ENCODE measurements at places on chromosomes 3 and 15.

DNA sequence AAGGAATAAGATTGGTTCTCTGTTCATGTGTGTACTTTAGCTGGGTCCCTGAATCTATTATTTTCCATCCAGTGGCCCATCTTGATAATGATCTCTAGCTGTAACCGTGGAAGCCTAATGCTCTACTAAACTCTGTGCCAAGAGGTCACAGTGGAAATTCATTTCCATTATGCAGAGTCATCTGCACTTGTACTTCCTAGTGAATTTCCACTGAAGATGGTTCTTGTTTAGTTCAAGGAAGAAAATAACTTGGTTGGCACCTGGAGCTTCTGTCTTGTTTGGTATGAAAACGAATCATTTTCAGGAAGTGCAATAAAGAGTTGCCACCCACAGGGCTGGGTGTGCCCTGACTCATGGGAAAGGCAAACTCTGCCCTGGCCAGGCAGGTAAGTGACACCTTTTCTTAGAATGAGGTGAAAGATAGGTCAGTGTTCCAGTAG, 10.3 kb downstream of the LPP start:
- DNase-seq: no peak

GRCh38 chr3:40580494-40581091, 55.8 kb downstream of the ZNF621 start:
- peak; percentile 68 for DNase-seq

GRCh38 chr3:183211352-183211751, 41.7 kb upstream of the B3GNT5 start:
- DNase-seq: no peak

DNA sequence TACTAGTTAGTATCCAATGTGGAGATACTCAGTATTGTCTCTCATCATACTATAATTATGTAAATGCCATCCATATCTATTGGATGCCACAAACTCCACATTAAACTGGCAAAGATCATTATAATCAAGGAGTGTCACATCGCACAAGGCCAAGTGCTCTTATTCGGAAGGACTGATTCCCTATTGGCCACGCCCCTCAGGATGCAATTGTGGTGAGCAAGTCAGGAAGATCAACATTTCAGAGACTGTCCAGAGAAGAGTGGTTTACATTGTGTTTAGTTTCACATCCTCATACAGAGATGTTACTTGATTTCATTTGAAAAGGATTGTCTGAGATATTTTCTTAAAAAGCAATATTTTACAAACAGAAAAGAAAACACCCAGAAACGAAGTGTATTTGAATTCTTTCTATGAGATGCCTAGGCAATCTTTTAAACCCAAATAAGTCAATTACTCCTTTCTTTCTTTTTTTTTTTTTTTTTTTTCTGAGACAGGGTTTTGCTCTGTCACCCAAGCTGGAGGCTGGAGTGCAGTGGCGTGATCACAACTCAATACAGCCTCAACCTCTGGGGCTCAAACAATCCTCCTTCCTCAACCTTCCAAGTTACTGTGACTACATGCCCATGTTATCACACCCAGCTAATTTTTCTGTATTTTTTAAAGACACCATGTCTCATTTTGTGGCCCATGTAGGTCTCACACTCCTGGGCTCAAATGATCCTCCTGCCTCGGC, 369.1 kb downstream of the RBMS3 start:
- DNase-seq: peak; percentile 82

- no peak for DNase-seq
These were observed 149.4 kb downstream of the SHOX2 start for GRCh38 chr3:157956850-157957249.

DNA sequence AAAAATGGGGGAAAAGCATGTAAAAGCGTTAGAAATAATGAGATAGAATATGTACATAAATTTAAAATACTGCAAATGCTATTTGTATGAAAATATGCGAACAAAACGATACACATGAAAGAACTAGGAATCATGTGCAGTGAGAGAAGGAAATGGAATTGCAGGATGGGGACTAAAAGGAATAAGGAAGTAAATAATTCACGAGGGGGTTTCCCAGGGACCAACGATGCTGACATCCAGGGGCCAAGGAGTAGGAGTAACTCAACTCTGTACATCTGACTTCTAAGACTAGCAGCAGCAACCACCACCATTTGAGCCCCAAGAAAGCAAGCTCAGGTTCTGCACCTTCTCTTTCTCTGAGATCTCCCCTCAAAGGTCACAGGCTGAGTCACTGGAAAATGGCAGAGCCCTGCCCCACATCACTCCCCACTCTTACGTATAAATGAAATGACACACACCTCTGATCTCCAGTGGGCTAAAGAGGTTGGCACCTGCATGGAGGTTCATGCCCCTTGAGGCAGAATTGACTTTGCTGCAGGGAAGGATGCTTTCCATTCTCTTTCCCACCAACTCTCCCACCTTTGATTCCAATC, 100.0 kb upstream of the DLG1 start:
- no peak for DNase-seq

DNA sequence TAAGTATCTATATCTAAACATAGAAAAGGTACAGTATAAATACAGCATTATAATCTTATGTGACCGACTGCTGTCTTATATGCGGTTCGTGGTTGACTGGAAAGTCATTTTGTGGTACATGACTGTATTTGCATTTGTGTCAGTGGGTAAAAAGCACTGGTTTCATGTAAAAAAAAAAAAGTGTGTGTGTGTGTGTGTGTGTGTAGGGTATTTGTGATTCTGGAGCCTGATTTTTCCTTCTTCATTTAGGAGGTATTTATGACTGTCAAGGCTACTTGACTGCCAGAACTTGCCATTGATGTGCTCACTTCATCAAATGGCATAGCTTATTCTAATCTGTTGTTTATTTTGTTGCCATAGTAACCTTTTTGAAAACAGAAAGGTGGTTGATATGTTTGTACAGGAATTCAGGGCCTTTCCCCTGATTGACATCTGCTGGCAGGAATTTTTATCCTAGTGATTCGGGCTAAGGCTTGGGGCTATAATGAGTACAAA, 63.2 kb downstream of the AKAP13 start:
- DNase-seq: peak; percentile 23

- DNase-seq: no peak
These were observed 299.1 kb upstream of the ROPN1 start for GRCh38 chr3:124291008-124291407.

- DNase-seq: peak; percentile 30
These were observed 142.7 kb upstream of the SYNPR start for GRCh38 chr3:63135367-63135766.

GRCh38 chr3:19106307-19106706, 42.0 kb upstream of the KCNH8 start:
- no peak for DNase-seq

- DNase-seq: peak; percentile 98
These were observed 54.0 kb downstream of the DUT start for GRCh38 chr15:48385031-48385830.

- DNase-seq: no peak
These were observed 26.9 kb downstream of the CHDH start for GRCh38 chr3:53819163-53819868.

DNA sequence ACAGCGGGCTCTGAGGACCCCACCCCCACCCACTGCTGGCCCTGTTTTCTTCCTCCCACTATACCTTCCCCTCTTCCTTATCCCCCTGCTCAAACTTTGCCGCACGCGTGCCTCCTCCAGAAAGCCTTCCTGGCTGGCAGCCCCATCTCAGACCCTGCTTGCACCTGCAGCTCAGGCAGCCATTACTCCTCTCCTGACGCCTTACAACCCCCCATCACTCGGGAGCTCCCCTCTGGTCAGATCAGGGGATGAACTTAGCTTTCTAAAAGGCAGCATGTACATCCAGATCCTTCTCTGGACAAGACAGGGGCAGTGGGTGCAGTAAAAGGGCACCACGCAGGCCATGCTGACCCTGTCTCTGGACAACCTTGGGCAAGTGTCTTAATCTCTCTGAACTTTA, 94.5 kb downstream of the SEC22A start:
- DNase-seq: no peak

DNA sequence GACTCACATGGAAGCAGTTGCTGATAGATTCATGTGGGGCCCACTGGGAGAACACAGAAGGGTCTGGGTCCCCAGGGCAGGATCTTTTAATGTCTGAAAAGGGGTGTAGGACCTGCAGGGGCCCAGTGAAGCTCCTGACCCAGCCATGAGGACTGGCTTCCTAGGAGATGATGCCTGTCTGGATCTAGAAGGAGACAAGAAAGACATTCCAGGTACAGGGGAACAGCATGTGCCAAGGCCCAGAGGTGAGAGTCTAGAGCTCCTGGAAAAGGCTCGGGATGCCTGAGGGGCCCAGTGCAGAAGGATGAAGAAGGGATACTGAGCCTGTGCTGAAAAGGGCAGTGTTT, 4.7 kb upstream of the SEMA3F start:
- no peak for DNase-seq

- DNase-seq: no peak
These were observed 49.9 kb upstream of the ADCY5 start for GRCh38 chr3:123498761-123499160.

DNA sequence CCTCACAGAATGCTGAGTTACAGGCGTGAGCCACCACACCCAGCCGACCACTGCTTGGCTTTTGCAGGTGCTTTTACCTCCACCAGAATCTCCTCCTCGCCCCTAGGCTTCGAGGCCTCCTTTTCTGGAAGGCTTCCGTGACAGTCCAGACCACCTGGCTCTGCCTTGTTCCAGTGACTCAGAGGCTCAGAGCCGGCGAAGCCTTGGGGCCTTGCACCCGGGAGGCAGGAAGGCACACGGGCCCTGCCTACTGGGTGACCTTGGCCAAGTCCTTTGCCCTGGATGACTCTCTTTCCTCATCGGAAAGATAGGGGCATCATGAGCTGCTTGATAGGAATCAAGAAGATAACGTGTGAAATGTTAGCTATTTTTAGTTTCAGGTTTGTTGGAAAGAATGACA, 31.3 kb upstream of the FURIN start:
- no peak for DNase-seq

- DNase-seq: no peak
These were observed 49.5 kb upstream of the STXBP5L start for GRCh38 chr3:120858521-120858920.

DNA sequence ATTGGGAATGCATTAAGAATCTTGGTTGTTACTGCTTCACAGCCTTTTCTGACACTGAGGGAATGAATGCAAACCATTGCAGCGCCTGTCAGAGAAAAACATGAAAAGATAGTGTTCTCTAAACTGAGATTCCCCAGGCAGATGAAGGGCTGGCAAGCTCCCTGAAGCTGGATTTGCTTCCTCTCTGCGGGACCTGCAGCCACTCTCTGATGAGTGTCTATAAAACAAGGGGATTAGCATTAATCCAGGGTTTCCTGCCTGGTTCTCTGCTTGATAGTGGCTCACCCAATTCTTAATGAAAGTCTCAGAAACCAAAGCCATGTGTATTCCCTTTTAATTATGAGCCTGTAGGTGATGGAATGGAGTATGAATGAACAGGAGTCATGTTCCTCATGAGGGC, 344.3 kb upstream of the UMPS start:
- no peak for DNase-seq

DNA sequence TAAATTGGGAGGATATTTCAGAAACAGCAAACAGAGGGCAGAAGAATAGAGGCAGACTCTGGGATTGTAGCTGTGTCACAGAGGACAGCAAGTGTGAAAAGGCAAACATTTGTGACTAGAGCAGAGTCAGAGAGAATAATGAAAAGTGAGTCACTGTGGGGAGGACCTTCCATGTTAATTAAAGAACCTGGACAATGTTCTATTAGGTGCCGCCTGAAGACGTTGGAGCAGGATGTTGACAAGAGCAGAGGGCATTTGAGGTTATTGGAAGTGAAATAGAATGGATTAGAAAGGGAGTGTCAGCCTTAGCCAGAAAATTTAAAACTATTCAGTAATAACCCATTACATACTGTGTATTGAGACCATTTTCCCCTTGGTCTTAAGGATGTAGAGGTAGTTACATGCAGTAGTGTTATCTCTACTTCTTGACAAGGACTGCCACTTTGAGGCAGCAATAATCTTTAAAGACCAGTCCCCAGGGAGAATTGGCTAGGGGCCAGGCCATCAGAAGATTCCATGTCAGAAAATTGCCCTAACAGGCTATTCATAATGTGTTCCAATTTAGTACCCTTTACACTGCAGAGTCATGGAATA, 5.8 kb downstream of the ACKR2 start:
- DNase-seq: no peak

GRCh38 chr3:76998555-76998954, 41.3 kb upstream of the ROBO2 start:
- DNase-seq: no peak

GRCh38 chr3:57694146-57694545, 1.3 kb upstream of the DENND6A start:
- no peak for DNase-seq

DNA sequence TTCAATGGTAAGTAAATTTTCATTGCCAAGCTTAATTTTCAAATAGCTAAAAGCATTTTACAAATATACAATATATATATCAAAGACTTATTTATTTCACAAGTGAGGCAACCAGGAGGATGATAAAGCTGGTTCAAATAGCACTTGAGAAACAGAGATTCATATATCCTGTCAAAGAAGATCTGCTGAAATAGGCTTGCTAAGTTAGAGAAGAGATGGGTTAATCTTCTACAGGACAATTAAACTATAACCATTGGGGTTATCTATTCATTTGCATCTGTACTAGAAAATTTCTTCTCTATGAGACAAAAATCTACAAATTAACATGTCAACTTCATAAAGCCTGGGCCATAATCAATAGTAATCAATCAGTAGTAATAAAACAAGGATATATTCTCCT, 637.7 kb upstream of the UBE2E2 start:
- DNase-seq: no peak

DNA sequence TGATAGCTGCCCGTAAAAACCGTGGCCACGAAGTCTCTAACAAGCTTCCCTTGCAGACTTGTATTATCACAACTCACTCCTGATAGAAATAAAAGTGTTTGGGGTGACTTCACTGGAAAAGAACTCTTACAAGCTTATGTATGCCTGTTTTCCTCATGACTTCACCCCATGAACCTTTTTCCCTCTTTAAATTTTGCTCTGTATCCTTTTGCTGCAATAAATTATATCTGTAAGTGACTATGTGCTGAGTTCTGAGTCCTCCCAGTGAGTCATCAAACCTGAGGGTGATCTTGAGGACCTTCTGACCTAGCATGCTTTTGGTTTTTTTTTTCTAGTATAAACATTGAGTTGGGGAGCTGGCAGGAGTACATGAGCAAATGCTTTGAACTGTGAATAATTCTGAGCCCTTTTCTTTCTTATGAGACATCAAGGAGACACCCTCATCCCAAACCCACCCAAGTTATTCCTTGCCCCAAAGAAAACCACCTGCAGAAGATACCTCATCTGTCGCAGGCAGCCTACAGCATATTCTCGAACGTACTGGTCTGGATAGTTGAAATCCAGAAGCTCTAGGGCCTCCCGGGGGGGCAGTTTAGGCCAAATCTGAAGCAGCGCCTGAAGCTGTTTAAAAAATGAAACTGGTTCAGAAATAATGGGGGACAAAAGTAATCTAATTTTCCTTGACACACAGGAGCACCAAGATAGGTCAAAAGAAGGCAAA, 85.9 kb downstream of the FAIM start:
- peak; percentile 96 for DNase-seq

GRCh38 chr15:66797921-66798320, 95.9 kb downstream of the SMAD6 start:
- peak; percentile 47 for DNase-seq

GRCh38 chr15:42348083-42348482, 11.2 kb upstream of the CAPN3 start:
- peak; percentile 73 for DNase-seq

Measured in fibroblast of skin of back (primary cell).